Left ventricle myocardium superior (tissue), 1 donor: ENCODE measurements at places on chromosomes 1 and 21.
A peak's percentile ranks its signal among the peaks of the same experiment; 100 is the strongest.

DNA sequence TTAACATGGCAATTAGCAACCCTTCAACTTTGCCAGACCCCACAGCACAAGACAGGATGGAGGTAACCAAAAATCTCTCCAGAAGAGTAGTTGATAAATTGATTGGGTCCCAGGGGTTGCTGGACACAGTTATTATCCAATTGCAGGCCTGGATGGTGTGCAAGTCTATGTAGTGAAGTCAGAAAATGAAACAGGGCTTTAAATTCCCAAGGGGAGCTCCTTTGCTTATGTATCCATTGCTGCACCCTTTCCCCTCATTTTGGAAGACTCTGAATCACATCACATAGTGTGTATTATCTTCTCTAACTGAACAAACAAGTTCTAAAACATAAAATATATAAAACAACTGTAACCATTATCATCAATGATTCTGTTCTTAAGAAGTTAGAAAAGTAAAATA is 550.2 kb downstream of the LMO4 start:
- no peak for DNase-seq

- DNase-seq = peak; percentile 20
Observed at GRCh38 chr1:79079770-79080169, 73.2 kb upstream of the ADGRL4 start.

GRCh38 chr1:116390195-116390594 is 17.2 kb downstream of the ATP1A1 start:
- no peak for DNase-seq

- no peak for DNase-seq
Observed at GRCh38 chr21:9774347-9774746, 747.0 kb upstream of the TPTE start.

DNA sequence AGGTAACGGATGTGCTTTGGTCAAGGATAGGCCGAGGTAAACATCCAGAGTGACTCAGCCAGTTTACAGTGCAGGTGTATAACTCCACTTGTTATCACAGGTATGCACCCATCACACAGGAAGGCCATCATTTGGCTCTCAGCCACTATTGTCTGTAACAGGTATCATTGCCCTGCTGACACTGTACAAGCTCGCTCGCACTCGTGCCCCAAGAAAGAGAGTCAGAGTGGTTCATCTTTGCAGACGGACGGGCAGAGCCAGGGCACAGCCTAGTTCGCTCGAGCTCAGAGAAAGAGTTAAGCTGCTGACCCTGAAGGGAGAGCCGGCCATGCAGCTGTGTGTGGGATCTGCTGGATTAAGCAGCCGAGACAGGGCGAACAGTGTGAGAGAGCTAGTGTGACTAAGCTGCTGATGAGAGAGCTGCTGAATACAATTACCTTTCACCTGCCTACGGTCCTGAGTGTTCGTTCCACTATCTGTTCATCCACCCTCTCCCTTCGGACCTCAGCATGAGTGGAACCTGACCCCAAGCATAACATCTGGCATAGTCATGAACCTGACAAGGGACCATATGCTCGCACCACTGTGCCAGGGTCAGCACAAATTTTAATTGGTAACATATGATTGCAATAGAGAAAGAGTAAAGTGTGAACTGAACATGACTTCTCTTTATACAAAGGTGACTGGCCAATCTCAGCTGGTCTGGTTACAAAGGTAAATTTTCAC is 27.0 kb upstream of the LYPD8 start:
- no peak for DNase-seq

DNA sequence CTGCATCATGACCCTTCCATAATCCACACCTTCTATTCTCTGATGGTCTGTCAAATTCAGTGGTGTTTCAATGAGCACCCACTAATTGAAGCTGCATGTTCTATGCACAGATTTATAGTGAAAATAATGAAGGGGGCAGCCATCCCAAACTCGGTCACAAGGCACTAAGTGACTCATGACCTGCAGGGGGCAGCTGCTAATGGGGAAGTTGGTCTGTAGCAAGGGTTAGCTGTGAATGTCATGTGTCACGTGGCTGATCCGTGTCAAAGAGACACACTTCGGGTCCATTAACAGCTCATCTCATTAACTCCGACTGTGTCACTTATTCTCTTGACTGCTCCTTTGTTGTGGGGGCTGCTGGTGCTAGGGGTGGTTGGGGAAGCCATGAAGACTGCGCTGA is 306.6 kb downstream of the PCP4 start:
- DNase-seq = no peak

- DNase-seq = no peak
Observed at GRCh38 chr1:212179394-212180076, 105.7 kb upstream of the PPP2R5A start.
